ENCODE measurements at places on chromosomes 16 and 17.

DNA sequence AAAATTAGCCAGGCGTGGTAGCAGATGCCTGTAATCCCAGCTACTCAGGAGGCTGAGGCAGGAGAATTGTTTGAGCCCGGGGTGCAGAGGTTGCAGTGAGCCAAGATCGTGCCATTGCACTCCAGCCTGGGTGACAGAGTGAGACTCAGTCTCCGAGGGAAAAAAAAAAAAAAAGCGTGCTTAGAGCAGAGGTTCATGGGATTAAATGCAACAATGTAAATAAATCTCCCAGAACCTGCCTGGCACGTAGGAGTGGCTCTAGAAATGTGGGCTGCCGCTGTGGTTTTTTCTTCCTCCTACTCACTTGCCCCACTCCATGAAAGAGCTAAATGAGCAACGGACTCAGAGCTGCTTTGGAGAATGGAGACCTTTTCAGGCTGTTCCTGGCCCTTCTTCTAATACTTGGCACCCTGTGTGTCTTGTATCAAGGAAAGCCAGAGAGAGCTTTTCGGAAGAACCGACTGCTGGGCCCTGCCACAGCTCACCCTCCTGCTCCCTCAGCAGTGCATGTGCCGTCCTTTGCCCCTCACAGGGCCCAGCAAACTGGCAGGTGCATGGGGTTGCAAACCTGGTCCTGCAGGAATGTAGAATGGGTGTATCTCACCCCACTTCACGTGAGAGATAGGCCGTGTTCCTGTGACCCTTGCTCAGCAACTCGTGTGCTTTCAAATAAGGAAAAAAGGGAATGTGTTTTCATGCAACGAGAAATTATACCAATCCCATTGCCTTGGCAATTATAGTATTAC, 52.0 kb downstream of the LDHD start:
- no peak for DNase-seq

DNA sequence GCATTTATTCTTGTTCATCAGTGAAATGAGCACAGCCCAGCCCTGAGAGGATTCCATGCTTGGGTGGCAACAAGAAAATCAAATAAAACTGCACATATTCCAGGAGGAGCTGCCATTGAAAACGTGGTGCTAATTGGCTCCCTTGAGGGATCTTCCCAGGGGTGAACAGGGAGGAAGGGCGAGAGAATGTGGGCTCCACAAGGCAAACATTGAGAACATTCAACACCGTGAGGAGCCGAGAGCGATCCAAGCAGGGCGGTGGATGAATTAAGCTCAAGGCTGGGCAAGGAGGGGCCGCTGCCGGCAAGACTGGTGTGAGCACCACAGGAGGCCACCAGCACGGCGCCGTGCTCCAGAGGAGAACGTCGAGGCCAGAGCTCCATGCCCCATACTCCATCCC, 166.9 kb downstream of the C16orf95 start:
- no peak for DNase-seq

DNA sequence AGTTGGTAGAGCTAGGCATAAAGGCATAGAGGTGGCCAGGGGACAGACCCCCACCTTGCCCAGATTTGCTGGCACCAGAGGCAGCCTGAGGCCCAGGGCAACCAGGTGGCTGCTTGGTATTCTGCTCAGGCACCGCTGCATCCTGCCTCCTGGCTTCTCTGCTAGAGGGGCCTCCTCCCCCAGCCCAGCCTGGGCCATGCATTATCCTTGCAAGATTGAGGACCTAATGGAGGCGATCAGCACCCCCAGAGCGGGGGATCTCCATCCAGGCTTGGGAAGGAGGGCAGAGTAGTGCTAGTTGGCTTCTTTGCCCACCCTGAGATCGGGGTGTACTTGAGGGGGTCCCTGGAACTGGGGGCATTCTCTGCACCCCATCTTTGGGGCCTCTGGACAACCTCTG, 23.8 kb downstream of the CDK5RAP3 start:
- DNase-seq: no peak

DNA sequence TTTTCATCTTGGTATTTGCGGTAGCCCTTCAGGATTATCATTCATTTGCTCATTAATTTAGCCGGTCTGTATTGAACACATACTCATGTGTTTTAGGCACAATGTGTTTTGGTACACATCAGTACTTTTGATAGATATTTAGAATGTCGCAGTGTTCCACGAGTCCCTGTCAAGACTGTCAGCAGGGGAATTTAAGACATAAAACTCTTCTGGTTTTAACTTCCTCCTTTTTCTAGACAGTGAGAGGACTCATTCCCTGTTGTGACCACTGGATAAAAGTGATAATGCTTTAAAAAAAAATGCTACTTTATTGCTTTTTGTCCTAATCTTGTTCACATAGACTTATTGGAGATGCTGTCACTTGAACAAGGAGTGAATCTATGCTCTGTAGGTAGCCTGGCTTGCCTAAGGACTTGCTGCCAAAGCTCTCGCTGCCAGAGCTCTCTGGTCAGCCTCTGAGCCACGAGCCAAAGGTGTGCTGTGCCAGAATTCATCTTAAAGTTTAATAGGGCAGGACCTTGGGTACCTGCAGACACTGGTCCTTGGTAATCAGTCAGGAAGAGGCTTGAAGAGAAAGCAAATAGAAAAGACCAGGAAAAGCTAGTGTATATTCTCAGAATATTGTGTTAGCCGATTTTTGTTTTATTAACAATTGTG, 5.4 kb downstream of the DCAF7 start:
- no peak for DNase-seq

GRCh38 chr16:28580726-28581315, 16.0 kb downstream of the SULT1A2 start:
- DNase-seq: no peak

DNA sequence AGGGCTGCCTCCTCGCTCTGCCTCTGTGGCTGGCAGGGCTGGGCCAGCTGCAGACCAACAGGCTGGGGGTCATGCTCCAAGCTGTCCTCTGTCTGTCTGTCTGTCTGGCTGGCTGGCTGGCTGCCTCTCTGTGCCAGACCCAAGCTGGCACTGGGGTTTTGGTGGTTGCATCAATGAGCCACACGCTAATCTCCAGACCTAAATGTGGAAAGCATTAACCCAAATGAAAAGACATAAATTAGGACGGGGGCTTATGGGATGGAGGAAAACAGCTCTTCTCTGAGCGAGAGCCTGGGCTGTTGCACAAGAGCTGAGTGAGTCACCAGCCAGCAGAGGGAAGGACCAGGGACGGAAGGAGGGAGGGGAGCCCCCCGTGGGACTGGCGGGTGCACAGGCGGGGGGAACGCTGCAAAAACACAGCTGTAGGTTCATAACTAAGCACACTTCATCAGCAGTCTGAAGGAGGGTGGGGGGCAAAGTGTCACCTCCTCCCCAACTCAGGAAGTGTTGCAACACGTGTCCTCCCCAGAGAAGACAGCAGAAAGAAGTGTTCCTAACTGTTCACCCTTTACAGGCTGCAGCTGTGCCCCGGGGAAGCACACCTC, 83.4 kb downstream of the GAS7 start:
- DNase-seq: peak; percentile 64

DNA sequence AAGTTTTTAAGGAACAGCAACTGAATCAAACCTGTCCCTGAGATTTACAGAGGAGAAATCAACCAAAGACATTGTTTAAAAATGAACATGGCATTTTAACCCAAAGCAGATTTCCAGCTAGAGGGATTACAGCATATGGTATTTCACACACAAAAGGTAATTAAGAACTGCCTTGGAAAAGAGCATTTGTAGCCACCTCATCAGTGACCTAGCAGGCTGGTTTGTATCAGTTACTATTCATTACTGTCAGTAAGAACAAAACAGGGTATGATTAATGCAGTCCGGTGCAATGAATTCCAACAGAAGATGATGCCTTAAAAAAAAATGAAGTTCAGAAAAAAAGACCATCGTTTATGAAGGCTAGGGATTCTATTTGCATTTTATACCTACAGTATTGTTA, 219.9 kb downstream of the CHD9NB start:
- no peak for DNase-seq

- DNase-seq: peak; percentile 29
These were observed at the start of gene SPIRE2 for GRCh38 chr16:89828199-89828869. SPIRE2 (plus strand) TSS chr16:89828475; CDS start chr16:89828551, 76 bp downstream.

DNA sequence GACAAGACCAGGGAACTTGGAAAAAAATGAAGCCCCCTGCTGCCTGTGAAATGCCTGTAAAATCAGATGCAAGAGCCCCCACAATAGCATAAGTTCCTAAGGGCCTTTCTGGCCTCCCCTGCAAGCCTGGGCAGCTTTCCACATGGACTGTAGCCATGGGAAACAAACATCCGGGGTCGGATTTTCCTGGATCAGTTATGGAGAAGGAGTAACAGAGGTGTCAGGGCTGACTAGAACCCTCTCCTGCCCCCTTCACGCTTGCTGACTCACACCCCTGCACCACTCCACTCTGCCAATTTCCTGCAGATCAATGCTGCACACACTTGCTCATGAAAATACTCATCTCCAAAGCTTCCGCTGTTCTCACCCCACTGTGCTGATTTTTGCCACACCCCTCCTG, 258.6 kb downstream of the CBLN1 start:
- DNase-seq: no peak

GRCh38 chr17:51682115-51682514, 421.8 kb downstream of the UTP18 start:
- no peak for DNase-seq

- DNase-seq: no peak
These were observed 10.5 kb downstream of the AKTIP start for GRCh38 chr16:53492503-53492902.

DNA sequence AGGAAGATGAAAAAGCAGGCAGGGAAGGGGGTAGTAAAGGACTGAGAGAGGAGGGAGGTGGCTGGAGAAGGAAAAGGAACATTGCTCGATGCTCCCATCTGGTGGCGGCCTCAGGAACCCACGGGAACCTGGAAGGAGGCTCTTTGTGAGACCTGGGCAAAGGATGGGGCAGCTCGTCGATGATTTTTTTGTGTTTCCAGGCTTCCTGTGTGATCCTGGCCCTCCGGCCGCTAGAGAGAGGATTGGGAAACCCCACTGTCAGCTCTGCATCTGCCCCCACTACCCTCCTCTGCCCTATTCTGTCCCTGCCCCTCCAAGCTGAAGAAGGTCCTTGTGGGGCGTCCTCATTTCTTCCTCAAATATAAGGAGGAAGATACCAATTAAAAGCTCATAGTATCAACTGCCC, 6.6 kb downstream of the WFIKKN2 start:
- DNase-seq: no peak

DNA sequence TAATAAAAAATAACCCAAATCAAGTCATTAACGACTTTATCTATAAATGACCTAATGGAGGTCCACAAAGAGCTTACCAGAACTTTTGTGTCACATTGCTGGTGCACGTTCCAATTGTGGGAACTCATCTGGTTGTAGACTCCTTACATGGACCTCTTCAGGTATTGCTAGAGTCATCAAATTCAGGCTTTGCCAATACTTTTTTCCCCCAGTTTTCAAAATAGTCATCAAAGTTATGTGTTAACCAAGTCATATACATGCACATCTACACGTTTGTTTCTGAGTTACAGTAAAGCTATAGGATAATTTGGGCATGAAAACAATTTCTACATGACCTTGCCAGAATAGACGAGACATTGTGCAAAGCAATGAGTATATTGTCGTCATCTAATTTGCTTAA, 76.2 kb upstream of the ADAMTS18 start:
- no peak for DNase-seq

GRCh38 chr17:43341715-43342588, 56.8 kb upstream of the ARL4D start:
- no peak for DNase-seq

- no peak for DNase-seq
These were observed 59.4 kb downstream of the NUP93 start for GRCh38 chr16:56789360-56789759.
